ENCODE measurements at places on chromosomes 6 and 20.

DNA sequence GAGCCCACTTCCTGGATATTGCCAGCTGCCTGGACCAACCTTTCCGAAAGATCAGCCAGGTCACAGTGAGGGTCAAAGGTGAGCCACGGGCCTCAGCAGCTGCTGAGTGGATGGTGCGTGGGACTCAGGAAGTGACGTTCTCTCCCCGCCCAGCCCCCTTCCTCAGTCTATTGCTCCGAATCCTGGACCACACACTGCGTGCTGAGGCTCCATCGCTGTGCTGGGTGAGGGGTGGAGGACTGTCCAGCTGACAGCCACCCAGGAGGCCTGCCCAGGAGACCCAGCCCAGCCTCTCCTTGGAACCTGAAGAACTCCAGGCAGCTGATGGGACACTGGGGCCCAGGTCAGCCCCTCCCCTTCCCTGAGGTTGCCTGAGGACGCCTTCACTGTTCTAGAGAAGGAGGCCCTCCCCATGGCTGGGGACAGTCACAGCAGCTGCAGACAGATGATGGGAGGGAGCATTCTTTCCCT, 94.4 kb upstream of the CD93 start:
- no peak for DNase-seq

GRCh38 chr6:127367023-127367375, 23.6 kb upstream of the ECHDC1 start:
- no peak for DNase-seq

- no peak for DNase-seq
Measured at GRCh38 chr6:1786455-1787453, 177.0 kb downstream of the FOXC1 start.

- no peak for DNase-seq
Measured at GRCh38 chr20:63505723-63506122, 6.8 kb upstream of the EEF1A2 start.

DNA sequence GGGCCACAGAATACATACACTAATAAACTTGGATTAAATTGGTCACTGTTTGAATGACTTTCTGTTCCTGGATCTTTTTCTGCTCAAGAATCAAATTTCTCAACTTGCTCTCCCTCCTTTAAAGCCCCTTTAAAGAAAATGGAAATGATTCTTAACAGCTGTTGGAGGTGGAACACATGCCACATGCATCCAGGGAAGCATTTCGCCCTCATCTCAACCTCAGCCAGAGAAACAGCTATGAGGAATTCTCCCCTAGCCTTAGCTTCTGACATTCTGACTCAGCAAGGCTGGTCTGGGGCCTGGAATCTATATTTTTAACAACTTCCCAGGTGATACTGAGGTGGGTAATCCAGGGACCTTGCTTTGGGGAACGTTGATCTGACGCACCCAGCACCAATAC, 263.4 kb upstream of the ECI2 start:
- DNase-seq: no peak
